ENCODE measurements at places on chromosomes 2 and 18.

DNA sequence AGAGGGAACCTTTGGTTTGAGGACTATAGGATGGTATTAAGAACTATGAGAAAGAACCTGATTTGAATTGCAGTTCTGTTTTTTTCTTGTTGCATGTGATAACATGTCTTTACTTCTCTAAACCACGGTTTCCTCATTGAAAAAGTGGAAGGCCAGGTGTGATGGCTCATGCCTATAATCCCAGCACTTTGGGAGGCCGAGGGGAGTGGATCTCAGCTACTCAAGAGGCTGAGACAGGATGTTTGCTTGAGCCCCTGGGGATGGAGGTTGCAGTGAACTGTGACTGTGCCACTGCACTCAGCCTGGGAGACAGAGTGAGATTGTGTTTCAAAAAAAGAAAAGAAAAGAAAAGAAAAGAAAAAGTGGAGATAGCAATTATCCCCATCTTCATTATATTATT, 32.3 kb downstream of the SCN9A start:
- no peak for DNase-seq

DNA sequence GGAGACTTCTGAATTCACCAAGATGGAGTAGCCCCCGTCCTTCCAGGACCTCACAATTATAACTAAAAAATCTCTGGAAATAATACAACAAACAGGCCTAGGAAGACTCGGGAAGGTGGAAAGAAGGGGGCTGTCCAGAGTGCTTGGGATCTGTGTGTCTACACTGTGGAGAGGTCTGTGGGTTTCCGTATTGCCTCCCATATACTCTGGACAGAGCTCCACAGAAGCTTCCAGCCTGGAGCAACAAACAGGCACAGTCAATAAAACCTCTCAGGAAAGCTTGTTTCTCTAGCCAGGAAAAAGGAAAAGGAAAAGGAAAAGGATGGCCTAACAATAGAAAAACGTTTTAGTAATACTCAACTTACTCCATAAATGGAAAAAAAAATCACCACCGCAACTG, 655.9 kb downstream of the DSC3 start:
- no peak for DNase-seq

- DNase-seq, result no peak
Measured at GRCh38 chr2:113281910-113282746, 3.4 kb upstream of the PAX8 start.

- peak; percentile 77 for DNase-seq
Measured at GRCh38 chr2:68837164-68837860, 33.9 kb downstream of the BMP10 start.

DNA sequence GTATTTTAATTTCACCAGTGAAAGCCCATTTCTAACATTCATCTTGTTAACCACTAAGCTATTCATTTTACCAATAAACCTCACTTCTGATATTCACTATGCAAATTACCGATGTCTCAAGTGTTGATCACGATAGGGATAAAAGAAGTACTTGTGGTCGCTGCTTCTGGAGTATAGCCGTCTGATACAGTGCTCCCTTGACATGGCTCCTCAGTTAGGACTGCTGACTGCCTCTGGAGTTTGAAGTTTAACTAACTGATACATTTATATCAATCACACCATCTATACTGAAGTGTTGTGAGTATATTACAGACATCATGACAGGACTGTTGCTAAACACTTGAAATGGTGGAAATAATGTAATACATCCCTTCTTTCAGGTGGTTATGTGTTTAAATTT, 95.6 kb downstream of the EHBP1 start:
- DNase-seq, result no peak

GRCh38 chr2:118089139-118089800, 999 bp downstream of the INSIG2 start:
- DNase-seq, result peak; percentile 33

- DNase-seq, result no peak
Measured at GRCh38 chr2:20634507-20635112, 16.3 kb downstream of the HS1BP3 start.

- DNase-seq, result no peak
Measured at GRCh38 chr2:127559454-127559853, 24.0 kb downstream of the MYO7B start.

DNA sequence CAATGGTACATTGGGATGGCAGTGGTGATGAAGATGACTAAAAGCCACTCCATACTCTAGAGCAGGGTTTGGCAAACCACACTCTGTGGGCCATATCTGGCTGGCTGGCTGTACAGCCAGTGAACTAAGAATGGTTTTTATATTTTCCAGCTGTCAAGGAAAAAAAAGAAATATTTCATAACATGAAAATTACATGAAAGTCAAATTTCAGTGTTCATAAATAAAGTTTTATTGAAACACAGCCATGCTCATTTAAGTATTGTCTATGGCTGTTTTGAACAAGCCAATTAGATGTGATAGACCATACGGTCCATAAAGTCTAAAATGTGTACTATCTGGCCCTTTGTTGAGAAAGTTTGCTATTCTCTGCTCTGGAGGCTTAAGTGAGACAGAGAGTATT, 1.5 kb downstream of the TTC21B start:
- no peak for DNase-seq

- no peak for DNase-seq
Measured at GRCh38 chr18:40031435-40031834, 1923.6 kb upstream of the PIK3C3 start.

GRCh38 chr2:95043300-95044093, 18.0 kb downstream of the MAL start:
- DNase-seq, result peak; percentile 58

DNA sequence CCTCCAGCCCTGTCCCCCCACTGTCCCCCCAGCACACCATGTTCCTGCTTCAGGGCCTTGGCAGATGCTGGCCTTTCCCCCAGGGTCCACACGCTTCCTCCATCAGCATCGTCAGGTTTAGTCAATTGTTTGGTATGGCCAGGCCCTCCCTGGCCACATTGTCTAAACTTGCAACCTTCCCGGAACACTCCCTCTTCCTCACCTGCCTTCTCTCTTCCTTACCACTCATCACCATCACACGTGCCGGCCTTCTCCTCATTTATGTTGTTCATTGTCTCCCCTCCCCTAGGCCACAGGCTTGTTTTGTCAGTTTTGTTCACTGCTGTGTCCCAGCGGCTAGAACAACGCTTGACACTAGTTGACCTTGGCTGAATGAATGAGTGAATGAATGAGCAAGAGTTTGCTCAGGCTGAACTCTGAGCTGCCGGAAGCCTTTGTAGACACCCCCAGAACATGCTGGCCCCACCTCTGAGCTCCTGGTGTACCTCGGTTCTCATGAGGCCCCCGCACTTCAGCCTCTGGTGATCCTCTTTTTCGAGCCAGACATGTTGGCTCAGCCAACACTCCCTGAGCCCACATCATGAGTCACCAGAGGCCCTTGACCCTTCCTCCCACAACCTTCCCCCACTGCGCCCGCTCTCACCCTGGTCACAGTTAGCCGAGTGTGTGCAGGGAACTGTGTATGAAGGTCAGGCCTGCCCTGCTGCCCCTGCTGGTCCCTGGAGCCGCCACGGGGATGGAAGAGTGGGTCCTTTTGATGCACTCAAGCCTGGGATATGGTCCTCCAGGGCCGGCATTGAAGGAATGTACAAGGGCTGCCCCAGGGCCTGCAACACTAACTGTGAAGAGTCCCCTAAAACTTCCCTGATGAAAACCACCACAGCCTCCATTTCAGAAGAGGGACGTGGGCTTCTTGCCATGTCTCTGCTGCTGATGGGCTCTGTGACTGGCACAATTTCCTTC, 57.5 kb downstream of the HS1BP3 start:
- DNase-seq, result peak; percentile 18

DNA sequence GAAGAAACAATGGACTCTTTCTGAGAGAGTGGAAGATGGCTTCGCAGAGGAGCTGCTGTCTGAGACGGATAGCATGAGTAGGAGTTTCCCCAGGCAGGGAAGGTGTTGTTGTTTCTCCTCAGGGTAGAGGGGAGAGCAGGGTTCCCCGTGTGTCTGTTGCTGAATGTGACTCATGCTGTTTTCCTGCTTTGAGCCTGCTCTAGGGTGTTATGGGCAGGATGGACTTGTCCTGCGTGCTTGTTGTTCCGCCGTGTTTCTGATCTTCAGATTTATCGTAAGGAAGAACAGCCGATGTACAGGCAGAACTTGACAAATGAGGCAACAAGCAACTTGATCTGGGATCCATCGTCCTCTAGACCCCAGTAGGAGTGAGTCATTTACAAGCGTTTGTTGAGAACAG, 19.7 kb upstream of the MYCN start:
- DNase-seq, result no peak

DNA sequence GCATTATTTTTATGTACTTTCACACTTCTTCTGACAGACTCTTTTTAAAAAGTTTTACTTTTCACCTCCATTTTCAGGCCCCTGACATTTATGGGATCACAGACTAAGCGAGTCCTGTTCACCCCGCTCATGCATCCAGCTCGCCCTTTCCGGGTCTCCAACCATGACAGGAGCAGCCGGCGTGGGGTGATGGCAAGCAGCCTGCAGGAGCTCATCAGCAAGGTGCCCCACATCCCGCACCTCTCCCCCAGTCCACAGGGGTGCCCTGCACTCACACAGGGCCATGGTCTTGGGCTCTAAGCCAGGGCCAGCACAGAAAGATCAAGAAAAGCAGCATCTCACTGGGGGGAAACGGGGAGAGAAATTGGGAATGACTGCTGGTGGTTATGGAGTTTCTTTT, 8.6 kb downstream of the CIDEA start:
- no peak for DNase-seq

- no peak for DNase-seq
Measured at GRCh38 chr2:12050396-12050795, 304.0 kb downstream of the LPIN1 start.

GRCh38 chr18:9392726-9393125, 58.2 kb downstream of the TWSG1 start:
- DNase-seq, result no peak

GRCh38 chr18:58850786-58851469, 13.7 kb upstream of the ZNF532 start:
- DNase-seq, result no peak

- DNase-seq, result no peak
Measured at GRCh38 chr2:197307236-197307932, 3.2 kb downstream of the ANKRD44 start.

GRCh38 chr2:63078852-63079606, 28.4 kb downstream of the OTX1 start:
- no peak for DNase-seq

- DNase-seq, result no peak
Measured at GRCh38 chr2:154466226-154466625, 232.3 kb upstream of the KCNJ3 start.

DNA sequence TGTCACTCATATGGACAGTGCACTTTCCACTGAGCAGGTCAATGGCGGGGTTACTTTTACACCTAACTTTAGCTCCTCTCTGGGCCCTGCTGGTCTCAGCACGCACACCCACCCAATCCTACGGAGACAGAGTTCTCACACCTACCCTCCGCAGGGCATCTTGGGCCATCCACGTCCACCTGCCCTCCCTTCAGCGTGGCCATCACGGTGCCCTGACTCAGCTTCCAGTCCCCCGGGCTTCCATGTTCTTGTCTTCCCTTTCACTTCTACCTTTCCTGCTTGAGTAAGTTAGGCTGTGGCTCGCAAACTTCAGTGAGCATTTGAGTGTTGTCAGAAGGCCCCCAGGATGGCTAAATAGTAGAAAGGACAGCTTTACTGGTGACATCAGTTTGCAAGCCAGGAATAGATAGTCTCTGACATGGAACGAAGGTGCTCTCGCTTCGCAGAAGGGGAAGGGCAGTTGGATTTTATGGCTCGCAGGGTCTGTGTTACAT, 232.4 kb downstream of the SEPTIN10 start:
- no peak for DNase-seq

DNA sequence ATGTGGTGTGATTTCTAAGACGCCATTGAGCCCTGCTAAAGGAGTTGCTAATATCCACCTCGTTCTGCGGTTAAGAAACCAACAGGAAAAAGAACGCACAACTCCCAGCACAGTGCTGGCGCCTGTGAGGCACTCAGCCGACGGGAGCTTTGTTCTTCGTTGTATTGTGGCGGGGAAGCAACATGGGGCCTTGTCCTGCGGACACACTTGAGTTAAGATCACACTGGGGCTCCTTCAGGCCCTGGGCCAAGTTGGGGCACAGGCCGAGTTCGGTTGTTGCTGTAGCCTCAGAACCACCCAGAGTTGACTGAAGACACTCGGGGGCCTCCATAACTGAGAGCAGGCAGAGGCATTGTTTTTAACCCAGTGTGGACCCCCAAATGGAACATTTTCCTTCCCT, 30.6 kb upstream of the CD8A start:
- no peak for DNase-seq

DNA sequence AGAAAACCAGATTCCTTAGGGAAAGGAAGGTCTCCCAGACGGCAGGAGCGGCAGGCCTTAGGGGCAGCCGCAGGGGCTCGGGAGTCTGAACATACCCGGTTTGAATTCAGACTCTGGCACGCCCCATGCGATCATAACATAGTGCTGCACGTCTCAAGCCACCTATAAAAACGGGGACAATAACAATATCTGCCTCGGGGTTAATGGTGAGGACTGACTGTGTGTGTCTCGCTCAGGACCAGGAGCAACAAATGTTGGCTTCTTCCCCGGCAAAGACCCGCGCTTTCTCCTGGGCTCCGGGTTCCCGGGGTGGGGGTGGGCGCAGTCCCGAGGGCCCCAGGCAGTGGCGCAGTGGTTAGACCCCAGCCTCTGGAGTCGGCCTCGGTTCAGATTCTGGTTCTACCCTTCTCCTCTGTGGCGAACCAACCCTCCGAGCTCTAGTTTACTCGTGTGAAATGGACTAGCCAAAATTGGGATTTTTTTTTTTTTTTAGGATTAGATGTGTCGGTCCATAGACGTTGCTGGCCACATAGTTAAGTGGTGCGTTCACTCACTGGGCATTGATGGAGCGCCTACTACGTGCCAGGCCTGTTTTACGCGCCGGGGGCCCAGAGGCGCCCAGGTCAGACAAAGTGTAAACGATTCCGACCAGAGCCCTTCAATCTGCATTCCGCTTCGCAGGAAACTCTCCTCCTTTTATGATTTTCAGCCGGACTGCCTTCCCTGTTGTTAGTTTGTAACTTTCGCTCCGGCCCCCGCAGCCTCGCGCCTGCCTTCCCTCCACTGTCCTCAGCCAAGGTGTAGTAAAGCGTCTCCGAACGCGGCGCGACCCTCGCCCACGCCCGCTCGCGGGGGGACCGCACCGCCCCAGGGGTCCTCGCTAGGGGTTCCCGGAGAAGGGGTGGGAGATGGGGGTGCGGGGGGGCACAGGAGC, 820 bp upstream of the SH3BP4 start:
- peak; percentile 31 for DNase-seq
